ENCODE measurements at places on chromosomes 1 and 21. TPM values are rescaled to one million over a fixed set of nuclear protein-coding genes. Genes with fewer than 3 reads are reported as not detected.

GRCh38 chr1:235302143-235302542, 25.8 kb downstream of the ARID4B start:
- no peaks in the 10 kb centered on the region for H3K36me3 ChIP-seq
- H3K27ac ChIP-seq = no peak overlapping the region
- no peak for DNase-seq
- no peaks in the 10 kb centered on the region for H3K27me3 ChIP-seq
- no peak overlapping the region for H3K4me3 ChIP-seq
- H3K4me1 ChIP-seq = peaks cover 7% of the 10 kb centered on the region

DNA sequence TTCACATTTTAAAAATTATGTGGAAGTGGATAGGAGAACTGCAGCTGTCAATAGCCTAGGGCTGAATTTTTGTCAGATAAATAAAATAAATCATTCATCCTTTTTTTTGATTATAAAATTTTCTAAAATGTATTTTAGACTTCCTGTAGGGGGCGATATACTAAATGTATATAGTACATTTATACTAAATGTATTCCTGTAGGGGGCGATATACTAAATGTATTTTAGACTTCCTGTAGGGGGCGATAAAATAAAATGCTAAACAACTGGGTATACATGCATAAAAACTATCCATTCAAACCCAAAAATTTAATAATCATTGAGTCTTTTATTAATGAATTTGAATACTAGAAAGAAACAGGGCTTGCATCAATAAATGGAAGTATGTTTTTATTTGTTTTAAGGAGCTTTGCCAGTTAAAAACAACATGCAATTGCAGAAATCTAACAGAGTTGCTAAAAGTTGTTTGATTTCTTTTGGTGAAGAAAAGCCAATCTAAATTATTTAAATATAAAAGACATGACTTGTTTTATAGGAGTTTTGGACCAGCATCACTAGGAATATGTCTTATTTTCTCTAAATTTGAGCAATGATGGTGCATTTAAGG, 31.4 kb downstream of the CLCA1 start:
- no peaks in the 10 kb centered on the region for H3K36me3 ChIP-seq
- no peak overlapping the region for H3K27ac ChIP-seq
- H3K27me3 ChIP-seq = no peaks in the 10 kb centered on the region
- H3K4me1 ChIP-seq = no peaks in the 10 kb centered on the region
- peak; percentile 78 for DNase-seq

DNA sequence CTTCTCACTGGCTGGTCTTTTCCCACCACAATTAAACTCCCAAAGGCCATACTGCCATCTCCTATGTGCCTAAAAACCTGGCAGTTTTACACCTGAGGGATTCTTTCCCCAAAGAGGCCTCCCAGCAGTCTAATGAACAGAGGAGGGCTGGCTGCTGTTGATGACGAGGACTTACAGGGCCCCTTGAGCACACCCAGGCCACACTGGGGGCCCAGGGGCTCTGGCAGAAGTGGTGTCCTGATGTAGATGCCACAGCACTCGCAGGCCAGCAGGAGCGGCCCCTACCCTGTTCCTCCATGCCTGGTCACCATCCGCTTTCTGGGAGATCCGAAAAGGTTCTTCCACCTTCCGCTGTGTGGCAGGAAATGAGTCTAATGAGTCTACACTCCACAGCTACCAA, 24.2 kb downstream of the POFUT2 start:
- no peak overlapping the region for H3K27ac ChIP-seq
- H3K36me3 ChIP-seq = peaks cover 10% of the 10 kb centered on the region
- H3K4me1 ChIP-seq = no peaks in the 10 kb centered on the region
- no peak overlapping the region for H3K4me3 ChIP-seq
- H3K27me3 ChIP-seq = no peaks in the 10 kb centered on the region

GRCh38 chr1:84573481-84573966, 716 bp downstream of the CTBS start:
- no peak for DNase-seq
- peaks cover 2% of the 10 kb centered on the region for H3K36me3 ChIP-seq
- H3K4me1 ChIP-seq = peaks cover 16% of the 10 kb centered on the region

DNA sequence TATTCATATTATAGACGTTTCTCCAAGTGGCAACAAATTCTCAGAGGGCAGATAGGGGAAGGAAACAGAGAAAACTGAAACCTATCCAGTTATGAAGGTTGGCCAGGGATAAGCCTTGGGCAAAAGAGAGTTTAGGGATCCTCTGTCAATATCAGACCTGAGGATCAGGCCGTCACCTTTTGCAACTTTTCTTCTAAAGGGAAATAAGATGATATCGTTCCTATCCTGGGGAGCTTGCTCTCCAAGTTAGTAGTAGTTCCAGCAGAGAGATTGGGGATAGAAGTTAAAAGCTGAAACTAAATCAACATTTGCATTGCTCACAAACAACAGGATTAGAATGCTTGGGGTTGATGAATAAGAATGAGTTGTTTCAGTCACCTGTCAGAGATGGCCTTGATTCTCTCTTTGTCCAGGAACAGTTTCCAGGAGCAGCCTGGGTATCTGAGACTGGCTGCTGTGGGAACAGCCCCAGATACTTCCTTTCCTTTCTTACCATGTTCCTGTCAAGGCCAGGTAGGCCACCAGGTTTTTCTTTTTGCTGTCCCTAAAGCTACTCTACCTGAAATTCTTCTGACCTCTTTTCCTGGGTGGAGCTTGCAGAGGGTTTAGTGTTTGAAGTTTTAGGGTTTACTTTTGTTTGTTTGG, 2.5 kb downstream of the RIIAD1 start:
- no peak overlapping the region for H3K4me3 ChIP-seq
- no peak for DNase-seq
- peaks cover 7% of the 10 kb centered on the region for H3K4me1 ChIP-seq

- H3K27me3 ChIP-seq = no peaks in the 10 kb centered on the region
- no peaks in the 10 kb centered on the region for H3K36me3 ChIP-seq
- no peak overlapping the region for H3K4me3 ChIP-seq
- DNase-seq = no peak
Observed at GRCh38 chr1:121408354-121408753, 223.6 kb downstream of the SRGAP2C start.

DNA sequence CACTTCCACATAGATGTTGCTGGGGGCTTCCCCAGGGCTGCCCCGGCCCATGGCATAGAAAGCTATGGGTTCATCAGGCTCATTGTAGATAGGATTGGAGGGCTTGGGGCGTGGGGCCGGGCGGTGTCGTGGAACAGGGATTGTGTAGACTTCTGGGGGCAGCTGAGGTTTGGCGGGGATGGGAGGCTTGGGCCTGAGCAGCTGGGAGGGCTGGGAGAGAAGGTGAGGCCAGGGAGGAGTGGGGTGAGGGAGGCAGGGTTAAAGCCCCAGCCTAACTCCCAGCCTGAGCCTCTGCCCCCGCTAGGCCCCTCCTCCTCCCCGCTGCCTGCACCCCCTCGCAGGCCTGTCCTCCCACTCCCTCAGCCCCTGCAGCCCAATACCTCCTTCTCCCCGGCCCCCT, 7.4 kb downstream of the SH2D2A start:
- DNase-seq = no peak
- H3K4me1 ChIP-seq = peaks cover 40% of the 10 kb centered on the region
- peak overlapping the region; percentile 36 for H3K27ac ChIP-seq

GRCh38 chr1:105260001-105260400, 1510.3 kb downstream of the AMY1C start:
- H3K4me3 ChIP-seq = no peak overlapping the region
- H3K4me1 ChIP-seq = peaks cover 4% of the 10 kb centered on the region
- no peak overlapping the region for H3K27ac ChIP-seq
- DNase-seq = peak; percentile 64

GRCh38 chr21:42698733-42699132, 45.3 kb downstream of the PDE9A start:
- no peak overlapping the region for H3K4me3 ChIP-seq
- no peaks in the 10 kb centered on the region for H3K27me3 ChIP-seq
- H3K36me3 ChIP-seq = peaks cover 6% of the 10 kb centered on the region
- H3K27ac ChIP-seq = no peak overlapping the region
- no peak for DNase-seq

- H3K4me1 ChIP-seq = no peaks in the 10 kb centered on the region
- H3K27ac ChIP-seq = no peak overlapping the region
- no peaks in the 10 kb centered on the region for H3K36me3 ChIP-seq
- H3K4me3 ChIP-seq = no peak overlapping the region
Observed at GRCh38 chr1:78255383-78255782, 209.6 kb downstream of the GIPC2 start.

GRCh38 chr21:45528028-45528705, 14.1 kb downstream of the SLC19A1 start:
- no peaks in the 10 kb centered on the region for H3K27me3 ChIP-seq
- H3K27ac ChIP-seq = no peak overlapping the region
- no peak overlapping the region for H3K4me3 ChIP-seq

DNA sequence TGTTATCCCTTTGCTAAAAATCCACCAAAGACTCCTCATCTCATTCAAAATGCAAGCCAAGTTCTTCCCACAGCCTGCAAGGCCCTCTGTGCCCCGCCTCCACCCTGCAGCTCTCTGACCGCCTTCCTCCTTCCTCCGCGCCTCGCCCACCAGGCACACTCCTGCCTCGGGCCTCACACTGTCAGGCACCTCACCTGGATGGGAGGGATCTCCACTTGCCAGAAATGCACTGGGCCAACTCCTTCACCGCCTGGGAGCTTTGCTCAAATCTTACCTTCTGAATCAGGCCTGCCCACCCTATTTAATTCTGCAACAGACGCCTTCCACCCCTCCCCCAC, 26.2 kb downstream of the PGBD5 start:
- no peak overlapping the region for H3K27ac ChIP-seq
- no peaks in the 10 kb centered on the region for H3K4me1 ChIP-seq
- no peaks in the 10 kb centered on the region for H3K27me3 ChIP-seq
- no peak overlapping the region for H3K4me3 ChIP-seq

DNA sequence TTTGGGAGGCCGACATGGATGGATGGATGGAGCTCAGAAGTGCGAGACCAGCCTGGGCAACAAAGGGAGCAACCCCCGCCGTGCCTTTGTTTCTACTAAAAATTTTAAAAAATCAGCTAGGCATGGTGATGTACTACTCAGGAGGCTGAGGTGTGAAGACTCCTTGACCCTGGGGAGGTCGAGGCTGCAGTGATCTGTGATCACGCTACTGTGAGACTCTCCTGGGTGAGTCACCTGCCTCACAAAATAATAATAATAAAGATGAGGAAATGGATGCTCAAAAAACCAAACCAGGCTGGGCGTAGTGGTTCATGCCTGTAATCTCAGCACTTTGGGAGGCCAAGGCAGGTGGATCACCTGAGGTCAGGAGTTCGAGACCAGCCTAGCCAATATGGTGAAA, 19.2 kb downstream of the DSTYK start:
- no peak for DNase-seq
- no peak overlapping the region for H3K27ac ChIP-seq
- no peaks in the 10 kb centered on the region for H3K36me3 ChIP-seq
- H3K27me3 ChIP-seq = no peaks in the 10 kb centered on the region

DNA sequence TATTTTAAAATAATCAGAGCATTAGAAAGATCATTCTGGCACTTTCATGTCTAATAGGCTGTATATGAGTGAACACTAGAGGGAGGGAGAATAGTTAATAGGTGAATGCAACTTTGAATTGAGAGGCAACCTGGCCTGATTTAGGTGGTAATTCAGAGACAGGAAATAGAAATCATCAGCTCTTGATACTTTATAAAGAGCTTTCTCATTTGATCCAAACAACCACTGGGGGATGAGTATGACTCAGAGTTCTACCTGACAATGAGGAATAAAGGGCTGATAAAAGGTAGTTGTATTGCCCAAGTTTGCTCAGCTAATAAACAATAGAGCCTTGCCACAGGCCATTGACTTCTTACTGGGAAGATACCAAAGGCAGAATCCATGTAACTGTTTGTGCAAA, 5.2 kb upstream of the FAM89A start:
- H3K4me3 ChIP-seq = no peak overlapping the region
- peaks cover 35% of the 10 kb centered on the region for H3K27me3 ChIP-seq
- no peak overlapping the region for H3K27ac ChIP-seq
- H3K4me1 ChIP-seq = peaks cover 10% of the 10 kb centered on the region

- H3K27ac ChIP-seq = no peak overlapping the region
- peaks cover 36% of the 10 kb centered on the region for H3K27me3 ChIP-seq
- no peak for DNase-seq
- H3K4me1 ChIP-seq = no peaks in the 10 kb centered on the region
- H3K4me3 ChIP-seq = no peak overlapping the region
- H3K36me3 ChIP-seq = no peaks in the 10 kb centered on the region
Observed at GRCh38 chr1:17970757-17971156, 136.8 kb upstream of the IGSF21 start.

DNA sequence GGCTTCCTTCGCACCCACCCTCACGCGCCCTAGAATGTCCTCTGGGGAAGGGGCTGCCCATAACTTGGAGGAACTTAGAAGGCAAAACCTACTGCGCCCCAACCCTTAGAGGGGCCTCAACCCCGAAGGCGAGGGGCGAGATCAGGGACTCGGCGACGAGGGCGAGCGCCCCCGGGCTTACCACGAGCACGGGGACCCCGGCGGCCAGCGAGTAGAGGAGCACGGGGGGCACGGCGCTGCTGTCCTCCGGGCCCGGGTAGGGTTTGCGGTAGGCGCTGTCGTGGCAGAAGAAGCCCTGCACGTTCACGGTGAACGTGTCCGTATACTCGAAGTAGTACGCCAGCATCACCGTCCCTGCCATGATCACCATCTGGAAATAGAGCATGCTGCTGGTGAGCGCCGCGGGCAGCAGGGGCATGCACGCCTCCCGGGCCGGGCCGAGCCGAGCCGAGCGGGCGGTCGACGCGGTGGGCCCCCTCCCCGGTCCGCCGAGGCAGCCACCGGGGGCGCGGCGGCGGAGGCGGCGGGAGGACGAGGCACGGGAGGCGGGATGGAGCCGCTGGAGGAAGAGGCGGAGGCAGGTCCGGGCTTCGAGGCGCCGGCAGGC, 304 bp downstream of the PLPPR5 start:
- no peaks in the 10 kb centered on the region for H3K36me3 ChIP-seq
- no peaks in the 10 kb centered on the region for H3K4me1 ChIP-seq
- peaks cover 81% of the 10 kb centered on the region for H3K27me3 ChIP-seq
- H3K4me3 ChIP-seq = peak overlapping the region; percentile 36

GRCh38 chr1:119632841-119633240, 15.2 kb downstream of the ZNF697 start:
- peaks cover 4% of the 10 kb centered on the region for H3K27me3 ChIP-seq
- no peak overlapping the region for H3K4me3 ChIP-seq
- no peak for DNase-seq
- H3K36me3 ChIP-seq = no peaks in the 10 kb centered on the region
- H3K4me1 ChIP-seq = peaks cover 6% of the 10 kb centered on the region

GRCh38 chr1:10734375-10734774, 62.1 kb downstream of the CASZ1 start:
- H3K4me1 ChIP-seq = peaks cover 12% of the 10 kb centered on the region
- H3K4me3 ChIP-seq = no peak overlapping the region
- H3K27ac ChIP-seq = no peak overlapping the region
- no peak for DNase-seq
- H3K27me3 ChIP-seq = no peaks in the 10 kb centered on the region
- H3K36me3 ChIP-seq = no peaks in the 10 kb centered on the region

- no peaks in the 10 kb centered on the region for H3K27me3 ChIP-seq
- H3K4me1 ChIP-seq = no peaks in the 10 kb centered on the region
- H3K4me3 ChIP-seq = no peak overlapping the region
- H3K27ac ChIP-seq = no peak overlapping the region
Observed at GRCh38 chr1:65458730-65459396, 38.4 kb downstream of the LEPR start.

GRCh38 chr1:62720946-62721554, 32.9 kb upstream of the DOCK7 start:
- no peak overlapping the region for H3K4me3 ChIP-seq
- H3K36me3 ChIP-seq = no peaks in the 10 kb centered on the region
- DNase-seq = peak; percentile 77
- peak overlapping the region; percentile 37 for H3K27ac ChIP-seq
- no peaks in the 10 kb centered on the region for H3K27me3 ChIP-seq

The HTR1D gene
- 0.20 TPM for total RNA-seq

The LCE1A gene
- total RNA-seq = not detected

The KRTAP24-1 gene
- not detected for total RNA-seq

The SELP gene
- not detected for total RNA-seq

The PLPP3 gene
- 0.79 TPM for total RNA-seq

The DNALI1 gene
- 6.3 TPM for total RNA-seq

The SLC30A2 gene
- not detected for total RNA-seq

The LDLRAD1 gene
- not detected for total RNA-seq

Data from A673 (cell line).